ENCODE measurements at places on chromosomes 5 and 9.
A peak's percentile ranks its signal among the peaks of the same experiment; 100 is the strongest.

- no peak for DNase-seq
These were observed 508.0 kb downstream of the PTPRD start for GRCh38 chr9:10104774-10105173.

DNA sequence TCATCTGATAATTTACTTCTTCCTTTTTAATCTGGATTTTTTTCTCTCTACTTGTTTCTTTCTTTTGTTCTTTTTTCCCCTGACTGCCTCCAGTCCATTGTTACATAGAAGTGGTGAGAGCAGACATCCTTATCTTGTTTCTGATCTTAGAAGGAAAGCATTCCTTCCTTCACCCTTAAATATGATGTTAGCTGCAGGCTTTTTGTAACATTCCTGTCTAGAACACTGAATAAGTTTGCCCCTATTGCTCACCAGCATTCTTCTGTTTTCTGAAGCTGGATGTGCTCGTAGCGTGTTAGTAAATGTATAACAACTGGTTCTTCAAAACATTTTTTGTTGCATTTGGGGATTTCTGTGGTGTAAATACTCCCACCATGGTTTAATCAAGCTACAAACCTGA, 136.7 kb upstream of the NFIL3 start:
- no peak for DNase-seq

DNA sequence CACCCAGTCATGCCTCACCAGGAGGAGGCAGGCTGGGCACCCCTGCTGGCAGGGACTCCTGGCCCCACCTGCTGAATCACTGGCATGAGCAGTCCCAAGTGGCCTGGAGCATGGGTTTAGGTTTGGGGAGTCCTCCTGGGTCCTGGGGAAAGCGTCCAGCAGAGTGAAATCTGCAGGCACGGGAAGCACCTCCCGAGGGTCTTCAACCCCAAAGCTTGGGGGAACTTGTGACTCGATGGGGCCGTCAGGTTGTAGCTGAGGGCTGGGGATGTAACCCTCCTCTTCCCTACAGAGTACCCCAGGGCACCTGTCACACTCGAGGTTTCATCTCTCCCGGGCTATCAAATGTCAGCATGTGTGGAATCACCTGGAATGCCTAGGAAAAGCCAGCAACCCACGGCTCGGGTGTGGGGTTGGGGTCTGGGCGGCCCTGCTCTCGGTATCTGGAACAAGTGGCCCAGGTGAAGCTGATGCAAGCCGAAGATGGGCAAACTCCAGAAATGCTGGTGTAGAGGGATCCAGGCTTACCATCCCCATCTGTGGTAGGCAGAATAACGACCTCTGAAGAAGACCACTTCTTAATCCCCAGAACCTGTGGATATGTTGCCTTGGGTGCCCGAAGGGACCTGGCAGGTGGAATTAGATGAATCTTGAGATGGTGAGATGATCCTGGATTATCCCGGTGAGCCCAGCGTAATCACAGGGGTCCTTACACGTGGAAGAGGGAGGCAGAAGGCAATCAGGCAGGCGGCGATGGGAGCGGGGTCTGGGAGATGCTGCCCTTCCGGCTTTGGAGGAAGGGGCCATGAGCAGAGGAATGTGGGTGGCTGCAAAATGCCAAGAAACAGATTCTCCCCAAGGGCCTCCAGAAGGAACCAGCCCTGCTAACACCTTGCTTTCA, 6.1 kb upstream of the RASGEF1C start:
- no peak for DNase-seq

DNA sequence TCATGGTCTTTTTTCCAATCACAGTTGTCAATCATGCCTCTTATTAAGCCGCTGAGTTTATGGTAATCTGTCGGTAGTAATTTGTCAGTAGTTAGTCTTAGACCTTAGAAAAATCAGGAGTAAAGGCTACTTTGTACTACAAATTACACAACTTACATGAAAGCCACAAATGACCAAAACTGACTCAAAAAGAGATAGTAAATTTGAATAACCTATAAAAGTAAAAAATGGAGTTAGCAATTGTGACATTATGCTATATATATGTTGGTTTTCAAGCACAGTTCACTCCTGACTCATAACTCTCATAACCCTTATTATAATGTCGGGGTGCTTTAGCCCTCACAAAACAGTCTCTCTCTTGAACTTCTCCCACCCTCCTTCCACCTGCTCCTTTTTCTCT, 251.8 kb downstream of the ROR2 start:
- peak; percentile 12 for DNase-seq

- no peak for DNase-seq
These were observed 204.5 kb downstream of the MCTP1 start for GRCh38 chr5:95080441-95080840.

DNA sequence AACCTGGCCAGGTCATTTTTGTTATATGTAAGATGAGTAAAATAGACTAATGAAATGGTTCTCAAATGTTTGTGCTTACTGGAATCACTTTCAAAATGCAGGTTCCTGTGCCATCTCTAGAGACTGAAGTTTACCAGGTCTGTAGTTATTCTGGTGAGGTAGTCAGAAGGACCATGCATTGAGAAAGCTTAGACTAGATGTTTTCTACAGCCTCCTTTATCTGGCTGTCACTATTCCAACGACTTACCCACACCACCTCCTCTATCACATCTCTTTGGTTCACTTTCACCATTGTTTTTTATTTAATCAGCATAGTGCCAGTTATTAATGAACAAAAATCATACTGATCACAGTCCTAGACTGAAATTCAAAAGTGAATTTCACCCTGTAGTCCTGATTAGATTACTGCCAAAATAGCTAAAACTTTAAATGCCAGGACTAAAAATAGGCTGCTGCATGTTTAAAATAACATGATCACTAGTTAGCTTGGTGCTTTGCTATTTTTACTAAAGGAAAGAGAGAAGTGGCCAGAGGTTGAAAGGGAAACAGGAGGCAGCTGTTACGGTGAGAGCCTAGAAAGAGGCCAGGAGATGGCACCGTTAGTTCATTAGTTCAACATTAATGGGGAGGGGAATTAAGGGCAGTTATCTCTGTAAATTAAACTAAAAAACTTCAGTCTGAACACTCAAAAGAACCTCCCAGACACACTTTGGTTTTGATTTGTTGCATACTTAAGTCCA, 13.9 kb upstream of the FNIP1 start:
- DNase-seq: peak; percentile 8

- DNase-seq: no peak
These were observed 24.5 kb upstream of the EXOC3 start for GRCh38 chr5:418162-419121.

GRCh38 chr5:92380069-92380770, 997.1 kb upstream of the ARRDC3 start:
- no peak for DNase-seq

DNA sequence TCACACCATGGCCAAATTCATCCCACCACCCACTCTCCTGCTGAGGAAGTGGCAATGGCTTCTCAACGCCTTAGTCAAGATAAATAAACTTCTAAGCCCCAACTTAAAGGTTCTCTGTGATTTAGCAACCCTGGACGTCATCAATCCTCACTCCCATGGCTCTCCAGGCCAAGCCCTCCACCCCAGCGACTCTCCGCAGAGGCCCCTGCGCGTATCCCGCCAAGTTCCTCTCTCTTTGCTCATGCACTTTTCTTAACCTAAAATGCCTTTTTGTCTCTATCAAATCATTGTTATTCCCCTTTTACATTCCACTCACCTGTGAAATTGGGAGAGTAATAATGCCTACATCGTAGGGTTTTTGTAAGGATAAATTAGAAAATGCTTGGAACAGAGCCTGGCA, 88.6 kb downstream of the NRG2 start:
- no peak for DNase-seq

GRCh38 chr5:151104795-151105194, 24.0 kb upstream of the TNIP1 start:
- no peak for DNase-seq

- DNase-seq: no peak
These were observed 67.7 kb downstream of the PRDM6 start for GRCh38 chr5:123156577-123157296.

DNA sequence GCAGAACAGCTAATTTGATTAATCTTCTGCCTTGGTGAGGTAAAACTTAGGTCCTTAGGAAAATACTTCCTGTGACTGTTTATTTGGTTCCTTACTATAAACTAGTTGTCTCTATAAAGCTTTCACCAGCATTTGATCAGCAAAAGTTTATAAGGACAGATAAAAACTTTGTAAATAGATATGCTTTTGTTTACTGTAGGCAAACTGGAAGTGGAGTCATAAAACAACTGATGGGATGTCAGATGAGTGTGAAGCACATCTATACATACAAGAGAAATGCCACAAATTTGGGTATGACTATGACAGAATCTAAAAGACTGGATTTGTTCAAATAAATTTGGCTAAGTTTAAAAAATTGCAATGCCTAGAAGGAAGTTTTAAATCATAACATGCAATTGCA, 5.5 kb downstream of the PTGER4 start:
- no peak for DNase-seq

DNA sequence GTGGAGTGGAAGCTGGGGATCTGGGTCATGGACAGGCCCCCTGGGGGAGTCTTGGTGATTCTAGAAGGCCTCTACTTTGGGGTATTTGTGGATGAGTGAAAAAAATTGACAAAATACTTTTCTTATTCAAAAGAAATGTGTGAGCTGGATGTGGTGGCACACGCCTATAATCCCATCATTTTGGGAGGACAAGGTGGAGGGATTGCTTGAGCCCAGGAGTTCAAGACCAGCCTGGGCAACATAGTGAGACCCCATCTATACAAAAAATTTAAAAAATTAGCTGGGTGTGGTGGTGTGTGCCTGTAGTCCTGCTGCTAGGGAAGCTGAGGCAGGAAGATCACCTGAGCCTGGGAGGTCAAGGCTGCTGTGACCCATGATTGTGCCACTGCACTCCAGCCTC, 6.6 kb upstream of the NCS1 start:
- no peak for DNase-seq

DNA sequence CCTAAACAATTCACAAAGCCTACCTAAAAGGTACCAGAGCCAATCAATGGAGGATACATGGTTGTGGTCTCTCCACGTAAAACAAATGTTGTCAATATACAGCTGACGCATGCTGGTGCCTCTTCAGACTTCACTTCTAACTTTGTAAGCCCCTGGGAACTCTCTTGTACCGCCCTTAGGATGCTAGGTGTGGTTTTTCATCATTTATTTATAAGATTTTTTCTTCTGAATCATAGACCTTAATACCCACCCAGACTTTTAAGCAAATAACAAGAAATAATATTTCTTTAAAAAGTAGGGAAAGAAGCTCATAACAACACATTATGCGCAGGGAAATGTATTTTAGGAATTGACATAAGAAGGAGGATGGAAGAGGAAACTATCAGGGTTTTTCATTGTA, 33.0 kb downstream of the SSBP2 start:
- no peak for DNase-seq

- DNase-seq: no peak
These were observed 226.4 kb downstream of the KIAA0825 start for GRCh38 chr5:94391996-94392395.

DNA sequence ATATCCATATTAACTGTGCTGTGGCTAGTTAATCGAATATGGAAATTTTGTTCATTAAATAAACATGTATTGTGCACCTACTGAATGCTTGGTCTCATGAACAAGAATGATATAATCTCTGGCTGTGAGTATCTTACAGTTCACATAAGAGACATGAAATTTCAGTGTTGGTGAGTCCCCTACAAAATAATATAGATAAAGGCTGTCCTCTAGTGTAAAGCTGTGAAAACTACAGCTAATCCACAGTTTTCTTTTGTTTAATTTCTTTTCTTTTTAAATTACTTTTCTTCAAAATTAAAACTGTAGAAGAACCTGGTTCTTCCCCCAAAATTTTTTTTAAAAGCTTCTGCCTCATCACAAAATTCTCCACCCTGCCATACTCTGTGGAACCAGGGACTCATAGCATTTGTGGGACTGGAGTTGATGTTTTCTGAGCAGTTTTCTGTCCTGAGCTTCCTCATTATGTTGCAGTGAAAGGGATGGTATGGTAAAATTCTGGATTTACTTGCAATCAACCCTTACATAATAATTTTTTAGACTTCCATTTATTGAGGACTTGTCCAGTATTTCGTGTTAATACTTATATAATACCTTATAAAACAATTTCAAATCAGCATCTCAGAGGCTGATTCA, 135.0 kb downstream of the STK32A start:
- DNase-seq: no peak

DNA sequence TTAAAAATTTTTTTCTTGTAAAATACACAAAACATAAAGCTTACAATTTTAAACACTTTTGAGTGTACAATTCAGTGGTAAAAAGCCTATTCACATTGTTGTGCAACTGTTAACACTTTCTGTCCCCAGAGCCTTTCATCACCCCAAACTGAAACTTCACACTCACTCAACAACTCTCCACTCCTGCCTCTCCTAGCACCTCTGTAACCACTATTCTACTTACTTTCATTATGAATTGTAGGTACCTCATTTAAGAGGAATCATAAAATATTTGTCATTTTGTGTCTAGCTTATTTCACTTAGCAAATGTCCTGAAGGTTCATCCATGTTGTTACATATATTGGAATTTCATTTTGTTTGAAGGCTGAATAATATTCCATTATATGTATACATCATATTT, 4.3 kb upstream of the ZNF510 start:
- DNase-seq: peak; percentile 63

GRCh38 chr5:169695919-169696490, 58.9 kb downstream of the DOCK2 start:
- no peak for DNase-seq

GRCh38 chr5:39360471-39361111, 3.7 kb downstream of the C9 start:
- peak; percentile 49 for DNase-seq

GRCh38 chr9:38249049-38249448, 143.5 kb upstream of the ALDH1B1 start:
- DNase-seq: no peak

GRCh38 chr9:98306384-98307145, 51.1 kb upstream of the TBC1D2 start:
- DNase-seq: no peak

DNA sequence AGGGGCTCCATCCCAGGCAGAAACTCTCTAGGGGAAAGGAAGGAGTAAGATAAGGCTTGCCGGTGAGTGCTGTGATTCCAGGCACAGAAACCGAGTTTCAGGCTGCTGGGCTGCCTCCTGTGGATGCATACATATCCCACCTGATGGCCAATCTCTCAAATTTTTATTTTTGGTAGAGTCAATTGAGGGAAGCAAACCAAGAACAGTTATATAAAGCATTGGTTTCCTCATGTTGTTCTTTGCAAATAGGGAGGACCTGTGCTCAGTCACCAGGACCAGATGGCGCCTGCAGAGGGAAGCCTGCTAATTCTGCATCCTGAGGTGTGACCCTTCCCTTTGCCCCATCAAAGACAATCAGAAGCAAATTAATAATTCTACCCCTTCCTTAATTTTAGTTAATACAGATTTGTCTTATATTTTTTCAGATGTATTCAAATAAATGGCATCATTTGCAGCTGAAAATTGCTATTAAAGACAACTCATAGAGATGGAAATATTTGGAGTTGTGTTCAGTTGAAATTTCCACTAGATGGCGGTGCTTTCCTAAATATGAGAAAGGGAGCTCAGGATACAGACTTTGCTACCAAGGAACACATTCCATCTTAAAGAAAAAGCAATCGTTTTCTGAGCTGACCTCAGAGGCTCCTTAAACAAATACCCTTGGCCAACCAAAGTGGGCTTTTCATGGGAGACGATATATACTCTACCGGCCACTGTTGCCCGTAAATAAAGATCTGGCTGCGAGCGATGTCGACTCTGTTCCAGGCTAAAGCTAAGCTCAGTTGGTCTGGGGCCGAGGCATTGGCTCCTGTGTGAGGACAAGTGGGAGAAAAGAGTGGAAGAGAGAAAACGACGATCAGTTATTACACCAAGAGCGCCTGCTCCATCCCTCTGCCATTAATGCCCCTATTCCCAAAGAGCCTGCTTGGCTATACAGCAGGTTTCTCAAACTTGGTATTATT, 225.7 kb upstream of the KLF9 start:
- DNase-seq: peak; percentile 46

Data from activated CD4-positive, alpha-beta T cell treated with anti-CD3 and anti-CD28 coated beads, Interleukin-2, amount 50 U/mL, for 16 hours (primary cell).